ENCODE measurements at places on chromosomes 2 and 18.

- DNase-seq: peak; percentile 46
Measured at GRCh38 chr2:43225093-43225787, 1.2 kb downstream of the ZFP36L2 start.

- no peak for DNase-seq
Measured at GRCh38 chr2:104408266-104408665, 445.6 kb upstream of the POU3F3 start.

GRCh38 chr2:186576614-186577013 lies 13.2 kb upstream of the ITGAV start:
- no peak for DNase-seq

- DNase-seq: no peak
Measured at GRCh38 chr2:152292991-152293390, 42.0 kb upstream of the FMNL2 start.

DNA sequence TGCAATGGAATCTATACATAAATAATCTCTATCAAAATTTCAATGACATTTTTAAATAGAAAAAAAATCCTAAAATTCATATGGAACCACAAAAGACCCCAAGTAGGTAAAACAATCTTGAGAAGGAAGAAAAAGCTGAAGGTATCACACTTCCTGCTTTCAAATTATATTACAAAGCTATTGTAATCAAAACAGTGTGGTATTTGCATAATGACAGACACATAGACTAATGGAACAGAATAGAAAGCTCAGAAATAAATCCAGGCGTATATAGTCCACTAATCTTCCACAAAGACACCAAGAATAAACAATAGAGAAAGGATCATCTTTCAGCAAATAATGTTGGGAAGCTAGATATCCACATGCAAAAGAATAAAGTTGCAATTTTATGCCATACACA lies 699.8 kb upstream of the ID2 start:
- DNase-seq: no peak

GRCh38 chr2:85501248-85501647 lies 37.7 kb upstream of the MAT2A start:
- no peak for DNase-seq

GRCh38 chr2:152387041-152387440 lies 52.1 kb downstream of the FMNL2 start:
- DNase-seq: no peak

DNA sequence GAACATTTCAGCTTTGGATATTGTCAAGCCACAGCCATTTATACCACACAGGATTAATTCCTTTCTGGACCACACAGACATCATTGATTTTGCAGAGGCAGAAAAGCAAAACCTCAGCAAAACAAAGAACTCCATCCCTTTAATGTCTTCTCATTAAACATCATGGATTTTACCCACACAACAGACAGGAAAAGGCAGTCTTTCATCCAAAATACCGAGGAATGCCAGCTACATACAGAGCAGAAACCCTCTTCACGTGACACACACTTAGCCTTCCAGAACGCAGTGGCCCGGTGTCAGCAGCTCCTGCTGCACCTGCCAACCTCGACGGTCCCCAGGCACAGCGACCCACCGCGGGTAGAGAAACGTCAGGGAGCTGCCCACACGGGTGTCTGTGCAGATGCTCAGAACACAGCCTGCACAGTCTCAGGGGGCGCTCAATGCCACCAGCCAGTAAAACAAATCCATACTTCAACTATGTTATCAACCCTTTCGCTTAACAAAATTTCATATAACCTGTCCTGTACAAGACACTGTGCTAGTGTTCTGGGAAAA lies 304.5 kb downstream of the EIPR1 start:
- DNase-seq: no peak

- DNase-seq: no peak
Measured at GRCh38 chr2:127479219-127479825, 47.0 kb downstream of the IWS1 start.

- DNase-seq: no peak
Measured at GRCh38 chr2:240514631-240515030, 43.2 kb downstream of the ANKMY1 start.

GRCh38 chr18:78739882-78740677 lies 239.5 kb upstream of the SALL3 start:
- no peak for DNase-seq

GRCh38 chr2:216571178-216571908 lies 61.9 kb upstream of the IGFBP2 start:
- DNase-seq: no peak

- no peak for DNase-seq
Measured at GRCh38 chr2:96180521-96180920, 28.1 kb downstream of the STARD7 start.

- peak; percentile 15 for DNase-seq
Measured at GRCh38 chr2:43221124-43221762, 5.2 kb downstream of the ZFP36L2 start.

DNA sequence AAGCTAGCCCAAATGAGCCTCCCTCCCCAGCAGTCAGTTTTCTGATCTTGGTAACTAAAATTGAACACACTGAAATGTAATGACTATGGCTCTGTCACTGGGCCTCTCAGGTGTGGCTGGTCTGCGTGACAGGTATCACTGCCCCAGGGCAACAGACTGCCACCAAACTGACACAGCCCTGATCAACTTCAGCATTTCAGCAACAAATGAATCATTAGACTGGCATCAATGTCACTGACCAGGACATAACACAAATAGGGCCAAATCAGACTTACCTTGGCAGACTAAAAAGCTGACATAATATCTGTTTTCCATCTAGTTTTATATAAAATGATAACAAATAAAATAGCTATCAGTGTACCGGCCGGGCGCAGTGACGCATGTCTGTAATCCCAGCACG lies 290.8 kb upstream of the CHAC2 start:
- DNase-seq: no peak

GRCh38 chr2:215377283-215377682 lies 58.6 kb downstream of the FN1 start:
- no peak for DNase-seq

DNA sequence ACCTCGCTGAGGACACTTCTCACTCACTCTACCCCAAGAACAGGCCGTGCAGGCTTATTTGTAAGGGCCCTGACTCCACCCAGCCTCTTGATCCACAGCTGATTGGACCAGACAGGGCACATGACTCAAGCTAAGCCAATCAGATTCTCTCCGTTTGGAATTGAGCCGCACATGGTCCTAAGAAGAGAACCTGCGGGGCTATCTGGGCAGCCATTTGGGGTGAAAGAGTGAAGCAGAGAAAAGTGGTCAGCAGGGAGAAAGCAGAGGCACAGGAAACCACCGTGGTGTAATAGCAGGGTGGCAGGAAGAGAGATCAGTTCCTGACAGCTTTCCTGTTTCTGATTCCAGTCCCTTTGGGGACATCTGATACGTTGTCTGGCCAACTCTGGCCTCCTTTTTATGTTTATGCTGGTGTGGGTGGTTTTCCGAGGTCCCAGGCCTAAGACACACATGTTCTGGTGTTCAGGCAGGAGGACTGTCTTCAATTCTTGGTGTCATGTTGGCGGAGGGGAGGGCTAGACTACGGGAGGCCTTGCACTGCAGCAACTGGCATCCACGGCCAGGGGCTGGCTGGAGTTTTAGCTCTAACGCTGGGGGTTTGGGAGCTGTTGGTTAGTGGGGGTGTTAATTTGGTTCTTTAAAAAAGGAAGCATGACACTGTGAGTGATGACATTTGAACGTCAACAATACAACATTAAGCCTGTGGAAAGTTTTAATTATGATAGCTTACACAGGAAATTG lies 26.1 kb upstream of the SPTBN1 start:
- no peak for DNase-seq

GRCh38 chr2:35080231-35080910 lies 1275.2 kb upstream of the CRIM1 start:
- no peak for DNase-seq

DNA sequence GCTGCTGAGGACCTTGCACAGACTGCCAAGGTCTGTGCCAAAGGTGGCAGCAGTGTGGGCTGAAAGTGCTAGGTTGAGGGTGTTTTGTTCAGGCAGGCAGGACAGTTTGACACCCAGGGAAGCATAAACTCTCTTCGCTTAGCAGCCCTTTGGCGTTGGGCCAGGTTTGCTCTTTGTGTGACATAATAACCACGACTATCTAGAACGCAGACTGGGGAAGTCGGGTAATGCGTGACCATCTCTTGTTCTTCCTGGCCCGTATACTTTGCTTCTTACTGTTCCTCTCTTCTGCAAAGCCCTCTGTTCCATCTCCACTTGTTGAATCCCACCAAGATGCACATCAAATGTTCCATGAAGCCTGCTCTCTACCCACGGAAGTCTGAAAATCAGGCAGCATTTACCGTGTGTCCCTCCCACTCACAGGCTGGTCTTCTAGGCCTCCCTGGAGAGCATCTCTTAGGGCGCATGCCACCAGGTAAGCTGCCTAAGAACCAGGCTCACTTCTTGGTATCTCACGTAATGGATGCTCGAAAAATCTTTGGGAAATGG lies 96.7 kb upstream of the LMAN1 start:
- DNase-seq: no peak

DNA sequence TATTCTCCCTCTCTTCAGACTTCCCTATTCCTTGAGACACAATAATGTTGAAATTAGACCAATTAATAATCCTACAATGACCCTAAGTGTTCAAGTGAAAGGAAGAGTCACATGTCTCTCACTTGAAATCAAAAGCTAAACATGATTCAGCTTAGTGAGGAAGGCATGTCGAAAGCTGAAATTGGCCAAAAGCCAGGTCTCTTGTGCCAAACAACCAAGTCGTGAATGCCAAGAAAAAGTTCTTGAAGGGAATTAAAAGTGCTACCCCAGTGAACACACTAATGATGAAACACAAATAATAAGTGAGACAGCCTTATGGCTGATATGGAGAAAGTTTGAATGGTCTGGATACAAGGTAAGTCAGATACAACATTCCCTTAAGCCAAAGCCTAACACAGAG lies 115.4 kb downstream of the PXDN start:
- no peak for DNase-seq

- no peak for DNase-seq
Measured at GRCh38 chr2:59830601-59831000, 722.9 kb downstream of the BCL11A start.

DNA sequence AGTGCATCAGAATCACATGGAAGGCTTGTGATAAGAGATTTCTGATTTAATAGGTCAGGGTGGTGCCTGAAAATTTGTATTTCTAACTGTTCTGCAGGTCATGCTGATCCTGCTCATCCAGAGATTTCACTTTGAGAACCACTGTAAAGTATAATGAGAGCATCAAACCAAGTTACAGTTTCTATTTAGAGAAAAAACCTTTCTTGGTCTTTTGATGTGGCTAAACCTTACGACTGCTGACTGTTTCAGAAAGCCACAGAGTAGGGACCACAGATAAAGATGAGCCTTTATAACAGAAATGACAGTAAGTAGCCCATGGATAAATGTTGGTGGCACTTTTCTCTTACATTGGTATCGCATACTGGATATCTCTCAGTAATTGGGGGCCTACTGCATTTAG lies 109.4 kb upstream of the FANCL start:
- DNase-seq: no peak

GRCh38 chr2:68698567-68699377 lies 35.8 kb upstream of the ARHGAP25 start:
- DNase-seq: no peak

- DNase-seq: no peak
Measured at GRCh38 chr2:48287976-48288375, 242.0 kb upstream of the STON1 start.

GRCh38 chr2:134247679-134248078 lies 6.2 kb upstream of the MGAT5 start:
- DNase-seq: no peak

GRCh38 chr2:177052471-177052870 lies 160.1 kb upstream of the HNRNPA3 start:
- no peak for DNase-seq

GRCh38 chr2:10811517-10811916 lies 1.1 kb downstream of the PDIA6 start:
- no peak for DNase-seq

- DNase-seq: no peak
Measured at GRCh38 chr18:55743736-55744135, 155.7 kb upstream of the TCF4 start.

DNA sequence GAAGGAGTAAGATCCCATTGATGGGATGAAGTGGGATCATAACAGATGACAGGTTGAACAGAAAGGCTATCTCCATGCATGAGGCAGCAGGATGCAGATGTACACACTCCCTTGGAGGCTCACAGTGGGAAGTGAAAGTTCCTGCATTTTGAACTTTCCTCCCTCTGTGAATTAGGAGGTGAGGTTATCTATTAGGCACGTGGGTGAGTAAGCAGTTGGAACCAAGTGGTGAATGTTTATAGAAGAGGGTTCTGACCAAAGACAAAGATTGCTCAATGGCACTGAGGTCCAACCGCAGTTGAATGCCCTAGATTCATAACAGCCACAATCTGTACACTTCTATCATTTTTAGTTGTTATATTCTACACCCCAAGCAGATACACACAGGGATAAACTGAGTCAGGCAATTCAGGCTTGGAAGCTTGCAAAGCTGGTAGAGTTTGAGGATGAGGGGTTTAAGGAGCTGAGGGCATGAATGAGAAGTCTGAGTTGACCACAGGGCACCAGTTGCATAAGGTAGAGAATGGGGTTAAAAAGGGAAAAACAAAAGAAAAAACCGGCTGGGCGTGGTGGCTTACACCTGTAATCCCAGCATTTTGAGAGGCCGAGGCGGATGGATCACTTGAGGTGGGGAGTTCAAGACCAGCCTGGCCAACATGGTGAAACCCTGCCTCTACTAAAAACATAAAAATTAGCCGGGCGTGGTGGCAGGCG lies 7.1 kb upstream of the KCMF1 start:
- no peak for DNase-seq

DNA sequence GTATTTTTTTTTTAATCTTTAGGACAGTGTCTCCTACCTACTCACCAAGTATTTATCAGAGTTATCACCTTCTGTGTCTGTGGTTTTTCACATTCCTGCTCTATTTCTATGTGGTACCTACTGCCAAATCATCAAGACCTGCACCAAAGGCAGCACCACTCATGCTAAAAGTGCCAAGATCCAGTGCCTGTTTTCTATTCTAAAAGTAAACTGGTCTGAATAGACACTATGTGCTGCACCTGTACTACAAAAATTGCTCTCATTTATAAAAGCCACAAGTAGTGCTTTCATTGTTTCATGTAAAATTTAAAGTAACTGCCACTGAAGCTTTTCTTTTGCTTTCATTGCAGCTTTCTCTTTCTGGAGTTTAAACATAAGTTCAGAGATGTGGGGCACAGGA lies 103.9 kb upstream of the GULP1 start:
- no peak for DNase-seq

Measured in activated T-helper 9 cell treated with anti-CD3 and anti-CD28 coated beads, Interleukin-2, amount 50 U/mL, for 16 hours (primary cell).